ENCODE measurements at places on chromosomes 2 and 18. TPM values are rescaled to one million over a fixed set of nuclear protein-coding genes. Genes with fewer than 3 reads are reported as not detected.

Gene GRP
- total RNA-seq, result not detected

- no peak overlapping the region for H3K27ac ChIP-seq
- H3K4me1 ChIP-seq, result no peaks in the 10 kb centered on the region
- no peak overlapping the region for H3K4me3 ChIP-seq
- no peaks in the 10 kb centered on the region for H3K36me3 ChIP-seq
- no peak for DNase-seq
These were observed 47.5 kb upstream of the MAP3K20 start for GRCh38 chr2:173028141-173028540.

DNA sequence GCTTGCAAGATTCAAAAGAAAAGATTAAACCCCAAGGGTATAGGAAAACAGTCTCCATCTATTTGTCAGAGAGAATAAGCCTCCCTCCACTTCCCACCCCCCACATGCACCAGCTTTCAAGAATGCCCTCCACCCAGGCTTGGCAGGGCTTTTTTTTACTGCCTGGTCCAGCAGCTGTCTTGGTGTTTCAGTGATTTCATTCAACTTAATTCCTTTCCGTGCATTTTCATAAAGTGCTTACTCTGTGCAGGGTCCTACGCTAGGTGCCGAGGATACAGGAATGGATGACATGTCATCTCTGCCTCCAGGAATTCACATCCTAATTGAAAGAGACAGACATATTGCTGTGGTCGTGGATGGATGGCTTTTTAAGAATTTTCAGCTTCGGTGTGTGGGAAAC is 117.9 kb downstream of the LRATD1 start:
- no peak overlapping the region for H3K27ac ChIP-seq
- no peaks in the 10 kb centered on the region for H3K27me3 ChIP-seq
- no peak for DNase-seq

- no peaks in the 10 kb centered on the region for H3K36me3 ChIP-seq
- H3K4me1 ChIP-seq, result no peaks in the 10 kb centered on the region
These were observed 37.9 kb upstream of the EVA1A start for GRCh38 chr2:75598589-75599155.

DNA sequence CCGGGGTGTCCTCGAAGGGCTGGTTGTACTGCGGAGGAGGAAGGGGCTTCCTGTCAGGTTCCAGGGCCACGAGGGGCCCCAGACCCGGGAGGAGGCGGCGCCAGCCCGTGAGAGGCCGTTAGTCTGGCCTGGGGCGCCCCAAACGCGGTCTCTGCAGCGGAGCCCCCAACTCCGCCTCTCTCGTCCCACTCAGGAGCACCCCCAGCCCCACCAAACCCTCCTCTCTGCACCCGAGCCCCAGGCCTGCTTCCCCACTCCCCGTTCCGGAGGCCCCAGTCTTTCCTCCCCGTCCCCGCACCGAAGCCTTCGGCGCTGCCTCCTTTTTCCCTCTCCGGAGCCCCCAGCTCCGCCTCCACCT is 473 bp downstream of the HJURP start:
- no peak for DNase-seq
- H3K4me1 ChIP-seq, result peaks cover 21% of the 10 kb centered on the region
- H3K27me3 ChIP-seq, result no peaks in the 10 kb centered on the region
- H3K36me3 ChIP-seq, result peaks cover 47% of the 10 kb centered on the region
- peak overlapping the region; percentile 96 for H3K27ac ChIP-seq

DNA sequence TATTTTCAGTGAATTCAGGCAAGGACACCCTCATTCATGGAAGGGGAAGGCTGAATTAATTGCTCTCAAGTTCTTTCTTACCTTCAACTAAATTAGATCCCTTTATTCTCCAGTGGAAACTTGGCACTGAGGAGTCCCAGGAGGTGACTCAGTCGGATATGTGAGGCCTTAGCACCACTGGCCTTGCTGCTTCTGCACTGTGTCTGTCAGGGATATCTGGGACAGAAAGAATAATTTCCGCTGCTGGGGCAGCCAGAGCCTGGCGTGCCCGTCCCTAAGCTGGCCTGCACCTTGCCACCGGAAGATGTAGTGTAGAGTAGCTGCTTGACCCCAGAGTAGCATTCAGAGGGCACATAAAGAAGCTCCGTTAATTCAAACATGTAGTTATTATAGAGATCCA is 53.4 kb downstream of the LIMS1 start:
- peaks cover 19% of the 10 kb centered on the region for H3K4me1 ChIP-seq
- peak overlapping the region; percentile 86 for H3K27ac ChIP-seq
- no peak for DNase-seq
- H3K27me3 ChIP-seq, result no peaks in the 10 kb centered on the region
- H3K4me3 ChIP-seq, result no peak overlapping the region

GRCh38 chr2:205364261-205364660 is 318.0 kb upstream of the NRP2 start:
- H3K36me3 ChIP-seq, result no peaks in the 10 kb centered on the region
- no peaks in the 10 kb centered on the region for H3K4me1 ChIP-seq
- no peak for DNase-seq

DNA sequence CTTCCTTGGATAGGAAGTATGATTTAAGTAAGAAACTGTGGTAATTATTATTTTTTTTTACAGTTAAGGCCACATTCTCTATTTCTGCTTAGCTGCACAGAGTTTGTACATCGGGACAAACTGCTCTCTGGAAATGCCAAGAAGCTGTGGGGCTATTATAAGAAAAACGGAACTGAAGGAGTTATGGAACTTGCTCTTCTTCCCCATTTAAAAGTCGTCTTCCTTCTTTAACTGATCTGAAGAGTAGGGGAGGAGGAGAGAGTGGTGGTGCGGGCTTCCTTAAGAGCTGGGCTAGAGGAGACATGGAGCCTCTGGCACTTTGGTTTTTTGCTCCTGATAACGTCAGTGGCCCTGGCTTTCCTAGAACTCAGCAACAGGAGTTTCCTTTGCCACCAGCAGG is 54.4 kb downstream of the RAB31 start:
- no peaks in the 10 kb centered on the region for H3K27me3 ChIP-seq
- peak; percentile 36 for DNase-seq
- no peak overlapping the region for H3K4me3 ChIP-seq
- peaks cover 42% of the 10 kb centered on the region for H3K4me1 ChIP-seq
- peak overlapping the region; percentile 71 for H3K27ac ChIP-seq
- peaks cover 3% of the 10 kb centered on the region for H3K36me3 ChIP-seq

GRCh38 chr18:50447952-50448351 is 73.1 kb downstream of the SKA1 start:
- H3K27me3 ChIP-seq, result no peaks in the 10 kb centered on the region
- no peak overlapping the region for H3K27ac ChIP-seq
- H3K4me3 ChIP-seq, result no peak overlapping the region
- no peaks in the 10 kb centered on the region for H3K4me1 ChIP-seq

- H3K4me1 ChIP-seq, result no peaks in the 10 kb centered on the region
- no peak for DNase-seq
- no peak overlapping the region for H3K27ac ChIP-seq
- H3K27me3 ChIP-seq, result no peaks in the 10 kb centered on the region
- H3K36me3 ChIP-seq, result no peaks in the 10 kb centered on the region
These were observed 37.5 kb upstream of the STK17B start for GRCh38 chr2:196208915-196209314.

Gene MAP3K19
- total RNA-seq, result not detected

DNA sequence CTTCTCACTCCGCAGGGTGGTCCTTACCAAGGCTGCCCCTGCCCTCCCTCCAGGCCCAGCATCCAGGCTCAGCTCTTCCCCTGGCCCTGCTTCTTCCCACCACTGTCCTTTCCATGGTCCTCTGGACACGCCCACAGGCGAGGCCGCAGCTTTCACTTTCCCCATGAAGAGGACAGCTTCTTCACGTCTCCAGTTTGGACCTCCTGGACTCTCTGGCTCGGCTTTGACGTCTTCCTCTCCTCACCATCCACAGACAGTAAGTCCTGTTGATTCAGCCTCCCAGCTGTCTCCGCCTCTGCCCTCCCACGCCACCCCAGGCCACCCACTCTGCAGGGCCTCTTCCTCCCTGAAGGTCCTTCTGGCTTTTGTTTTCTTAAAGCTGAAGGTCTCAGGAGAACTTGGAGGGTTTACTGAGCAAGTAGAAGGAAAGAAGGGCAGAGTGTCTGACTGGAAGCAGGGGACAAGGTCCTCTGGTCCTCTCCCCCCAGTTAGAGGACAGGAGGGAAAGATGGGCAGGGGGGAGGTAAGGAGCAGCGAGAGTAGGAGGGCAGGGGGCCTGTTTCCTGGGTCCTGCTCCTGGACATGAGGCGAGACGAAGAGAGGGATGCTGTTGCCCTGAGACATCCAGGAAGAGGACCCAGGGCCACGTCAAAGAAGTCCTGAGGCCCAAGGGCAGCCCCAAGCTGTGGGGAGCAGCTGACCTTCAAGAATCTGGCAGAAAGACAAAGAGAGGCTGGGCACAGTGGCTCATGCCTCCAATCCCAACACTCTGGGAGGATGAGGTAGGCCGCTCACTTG is 24.7 kb upstream of the NMUR1 start:
- H3K36me3 ChIP-seq, result no peaks in the 10 kb centered on the region
- H3K27ac ChIP-seq, result no peak overlapping the region
- DNase-seq, result no peak
- no peak overlapping the region for H3K4me3 ChIP-seq
- no peaks in the 10 kb centered on the region for H3K4me1 ChIP-seq

GRCh38 chr2:239463541-239464165 is 62.8 kb upstream of the HDAC4 start:
- no peaks in the 10 kb centered on the region for H3K27me3 ChIP-seq
